Sciatic nerve (tissue), 2 donors: ENCODE measurements at places on chromosomes 11 and 22.

DNA sequence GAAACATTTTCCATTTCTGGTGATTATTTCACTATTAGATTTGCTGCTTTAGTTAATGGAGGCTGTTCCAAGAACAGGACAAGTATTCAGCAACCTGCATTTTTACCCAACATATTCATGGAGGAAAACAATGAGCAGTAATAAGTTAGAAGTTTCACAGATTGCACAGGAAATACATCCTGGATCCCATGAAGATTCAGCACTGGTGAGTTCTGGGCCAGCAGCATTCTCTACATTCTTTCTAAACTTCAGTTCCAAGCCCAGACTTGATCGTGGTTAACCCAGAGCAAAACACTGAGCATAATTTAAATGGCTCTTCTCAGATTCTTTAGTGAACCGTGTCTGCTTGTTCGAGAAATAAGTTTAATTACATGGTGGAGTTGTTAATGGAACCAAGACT is 3.8 kb downstream of the FJX1 start:
- DNase-seq = no peak

DNA sequence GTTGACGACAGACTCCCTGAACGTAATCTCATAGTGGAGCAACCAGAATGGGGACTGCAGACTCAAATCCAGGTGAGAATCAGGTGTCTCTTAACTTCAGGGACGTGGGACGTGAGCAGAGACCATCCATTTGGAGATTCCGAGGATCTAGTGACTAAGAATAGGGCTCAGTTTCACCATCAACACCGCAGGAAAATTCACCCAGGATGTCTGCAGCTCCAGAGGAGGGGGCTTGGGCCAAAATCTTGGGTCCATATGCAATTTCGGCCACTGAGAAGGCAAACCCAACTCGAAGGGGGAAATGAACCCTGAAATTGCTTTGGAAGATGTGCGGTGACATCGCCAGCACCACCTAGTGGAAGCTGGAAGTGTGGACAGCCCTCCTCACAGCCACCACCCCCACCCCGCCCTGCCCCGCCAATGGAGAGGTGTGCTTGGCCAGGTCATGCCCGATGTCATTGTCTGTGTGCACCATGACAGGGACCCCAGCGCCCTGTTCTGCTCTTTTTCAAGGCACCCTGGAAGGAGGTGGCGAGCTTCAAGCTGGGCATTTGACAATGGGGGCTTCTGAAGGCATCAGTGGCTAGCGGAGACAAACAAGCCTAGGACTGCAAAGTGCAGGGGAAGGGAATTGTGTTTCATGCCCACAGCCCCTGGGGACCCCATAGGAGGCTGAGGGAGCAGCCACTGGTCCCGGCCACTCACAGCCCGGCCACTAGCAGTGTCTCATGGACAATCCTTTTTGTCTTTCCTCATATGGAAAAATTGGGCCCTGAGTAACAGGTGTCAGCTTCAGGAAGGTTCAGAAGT is 24.8 kb downstream of the APOL1 start:
- peak; percentile 74 for DNase-seq

DNA sequence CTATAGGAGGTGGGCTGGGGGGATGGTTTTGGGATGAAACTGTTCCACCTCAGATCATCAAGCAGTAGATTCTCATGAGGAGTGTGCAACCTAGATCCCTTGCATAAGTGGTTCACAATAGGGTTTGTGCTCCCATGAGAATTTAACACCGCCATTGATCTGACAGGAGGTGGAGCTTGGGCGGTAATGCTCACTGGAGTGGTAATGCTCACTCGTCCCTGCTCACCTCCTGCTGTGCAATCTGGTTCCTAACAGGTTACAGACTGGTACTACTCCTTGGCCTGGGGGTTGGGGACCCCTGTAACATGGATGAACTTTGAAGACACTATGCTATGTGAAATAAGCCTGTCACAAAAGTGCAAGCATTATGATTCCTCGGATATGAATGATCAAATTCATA is 87.0 kb upstream of the CLNS1A start:
- DNase-seq = no peak

GRCh38 chr22:30030329-30030728 is 49.9 kb upstream of the HORMAD2 start:
- no peak for DNase-seq

DNA sequence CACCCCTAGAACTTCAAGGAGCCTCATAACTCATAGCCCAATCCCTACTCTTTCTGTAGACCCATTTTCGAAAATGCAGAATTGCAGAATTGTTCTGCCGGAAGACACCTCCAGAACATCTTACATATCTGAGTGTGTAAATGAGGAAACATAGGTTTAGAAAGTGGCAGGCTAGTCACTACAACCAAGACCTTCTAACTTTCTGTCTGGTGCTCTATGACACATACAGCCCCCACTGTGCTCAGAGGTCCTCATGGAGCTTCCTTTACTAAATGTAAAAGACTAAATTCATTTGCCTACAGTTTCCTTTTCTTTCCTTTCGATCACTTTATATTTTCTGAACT is 132.1 kb upstream of the DDI1 start:
- no peak for DNase-seq

DNA sequence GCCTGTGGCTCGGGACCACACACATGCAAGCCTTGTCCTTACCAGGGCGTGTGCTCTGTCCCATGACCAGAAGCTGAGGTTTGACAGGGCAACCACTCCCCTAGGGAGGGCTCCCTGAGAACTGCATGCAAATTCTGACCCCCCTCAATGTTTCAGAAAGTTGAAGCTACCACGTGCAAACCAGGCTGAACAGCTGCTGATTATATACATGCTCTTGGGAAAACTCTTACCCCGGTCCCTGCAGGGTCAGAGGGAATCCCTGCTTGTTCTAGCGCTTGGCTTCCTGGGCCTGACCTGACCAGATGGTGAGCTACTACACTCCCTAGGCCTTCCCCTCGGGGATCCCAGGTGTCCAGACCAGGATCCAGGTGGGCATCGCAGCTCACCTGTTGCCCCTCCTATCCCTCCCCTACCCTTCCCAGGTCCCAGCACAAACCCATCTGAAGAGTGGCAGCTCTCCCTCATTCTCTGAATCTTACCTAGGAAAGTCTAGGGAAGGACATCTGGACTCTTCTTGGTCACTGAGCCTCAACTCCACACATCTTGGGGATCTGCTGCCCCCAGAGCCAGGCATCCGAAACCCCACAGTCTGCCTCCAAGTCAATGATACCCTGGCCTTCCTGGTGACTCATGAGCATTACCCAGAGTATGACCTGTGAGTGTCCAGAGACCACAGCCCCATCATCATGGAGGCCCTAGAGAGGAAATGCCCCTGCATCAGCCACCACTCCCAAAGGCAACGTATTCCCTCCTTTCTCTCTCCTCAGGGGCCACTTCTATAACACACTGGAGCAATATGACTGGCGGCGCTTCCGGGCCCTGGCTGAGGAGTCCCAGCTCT is 61.5 kb downstream of the BTG4 start:
- DNase-seq = no peak

DNA sequence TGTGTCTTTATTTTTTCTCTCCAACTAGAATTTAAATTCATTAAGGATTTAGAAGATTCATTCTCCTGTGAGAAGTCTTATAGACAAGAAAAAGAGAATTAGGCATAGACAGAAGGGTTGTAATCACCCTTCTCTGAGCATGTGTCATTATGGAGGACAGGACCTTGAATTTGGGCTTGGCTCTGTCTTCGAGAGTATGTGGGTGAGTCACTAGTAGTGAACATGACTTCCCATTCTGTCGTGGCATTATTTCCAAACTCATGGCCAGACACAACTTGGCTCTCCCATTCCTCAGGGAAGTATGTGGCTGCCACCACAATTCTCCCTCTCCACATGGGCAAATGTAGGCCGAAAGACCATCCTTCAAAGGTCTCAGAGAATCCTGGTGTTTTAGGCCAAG is 14.3 kb upstream of the ANKK1 start:
- no peak for DNase-seq

DNA sequence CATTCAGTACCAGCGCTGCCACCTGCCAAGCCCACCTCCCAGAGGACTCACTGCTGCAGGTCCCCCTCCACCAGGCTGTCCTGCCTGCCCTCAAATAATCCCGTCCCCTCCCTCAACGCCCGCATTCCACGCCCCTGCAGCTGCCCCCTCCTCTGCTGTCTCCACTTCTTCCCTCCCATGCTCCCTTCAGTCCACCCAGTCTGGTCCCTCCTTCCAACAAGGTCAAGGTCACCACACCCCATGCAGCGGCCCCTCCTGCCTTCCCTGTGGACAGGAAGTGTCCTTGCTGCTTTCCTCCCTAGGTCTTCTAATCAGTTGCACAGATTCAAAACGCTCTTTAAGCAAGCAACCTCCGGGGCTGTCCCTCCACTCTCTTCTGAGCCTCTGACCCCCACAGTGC is 12.1 kb downstream of the MACROD1 start:
- DNase-seq = no peak

GRCh38 chr11:3161309-3161708 is 3.8 kb downstream of the OSBPL5 start:
- peak; percentile 60 for DNase-seq

DNA sequence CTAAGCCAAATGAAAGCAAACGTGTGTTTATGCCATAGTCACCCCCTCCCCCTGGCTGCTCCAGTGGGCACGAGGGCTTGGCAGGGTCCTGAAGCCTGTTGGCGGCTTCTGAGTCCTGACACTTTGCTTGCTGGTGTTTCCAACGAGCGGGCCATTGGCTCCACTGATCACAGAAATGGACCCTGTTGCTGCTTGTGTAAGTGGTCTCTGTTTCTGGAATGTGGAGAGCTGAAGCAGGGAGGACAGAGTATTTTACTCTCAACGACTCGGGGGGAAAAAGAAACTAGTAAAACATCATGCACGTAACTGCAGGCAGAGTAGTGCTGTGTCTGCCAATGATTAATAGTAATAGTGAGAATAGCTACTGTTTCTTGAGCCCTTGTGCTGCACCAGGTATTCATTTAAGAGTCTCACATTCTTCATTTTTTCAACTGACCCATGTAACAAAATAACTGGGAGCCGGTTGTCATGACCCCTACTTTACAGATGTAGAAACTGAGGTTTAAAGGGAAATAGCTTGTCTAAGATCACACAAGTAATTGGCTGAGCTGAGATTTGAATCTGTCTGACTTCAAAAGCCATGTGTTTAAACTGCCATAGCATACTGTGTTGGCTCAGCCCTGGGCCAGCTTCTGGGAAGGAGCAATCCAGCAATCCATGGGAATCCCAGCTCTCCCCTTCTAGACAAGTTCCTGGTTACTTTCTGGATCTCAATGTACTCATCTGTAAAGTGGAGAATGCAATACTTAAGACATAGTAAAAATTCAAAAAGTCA is 526.7 kb downstream of the INSC start:
- DNase-seq = no peak

- DNase-seq = no peak
These were observed 2.1 kb downstream of the SH3BP1 start for GRCh38 chr22:37641561-37641949.

DNA sequence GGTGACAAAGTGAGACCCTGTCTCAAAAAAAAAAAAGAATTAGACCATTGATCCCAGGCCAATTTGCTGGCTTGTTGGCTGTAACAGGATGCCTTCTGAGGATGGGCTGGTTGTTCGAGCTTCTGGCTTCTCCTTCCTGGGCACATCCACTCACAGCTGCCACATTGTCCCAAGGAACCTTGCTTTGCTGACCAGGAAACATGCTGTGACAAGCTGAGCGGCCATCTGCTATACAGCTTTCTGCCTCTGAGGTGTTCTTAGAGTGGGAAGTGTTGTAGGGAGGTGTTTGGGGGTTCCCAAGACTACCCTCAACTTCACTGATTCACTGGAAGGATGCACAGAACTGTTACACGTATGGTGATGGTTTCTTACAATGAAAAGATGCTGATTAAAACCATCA is 6.5 kb downstream of the SNAP29 start:
- no peak for DNase-seq

GRCh38 chr11:78074756-78075155 is 4.9 kb downstream of the NDUFC2 start:
- no peak for DNase-seq

DNA sequence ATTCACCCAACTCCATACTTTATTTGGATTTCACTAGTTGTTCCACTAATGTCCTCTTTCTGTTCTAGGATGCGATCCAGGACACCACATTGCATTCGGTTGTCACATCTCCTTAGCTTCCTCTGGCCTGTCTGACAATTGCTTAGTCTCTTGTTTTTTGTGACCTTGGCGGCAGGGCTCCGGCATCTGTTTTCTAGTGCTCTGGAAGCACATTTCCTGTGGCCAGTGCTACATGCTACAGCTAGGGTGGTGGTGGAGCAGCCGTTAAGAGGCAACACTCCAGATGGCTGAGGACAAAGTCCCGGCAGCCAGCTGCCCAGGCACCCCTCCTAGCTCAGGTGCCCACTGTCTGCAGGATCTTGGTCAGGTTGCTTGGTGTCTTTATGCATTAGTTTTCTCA is 6.8 kb downstream of the STX3 start:
- no peak for DNase-seq

GRCh38 chr11:1011320-1011698 is 25.2 kb downstream of the MUC6 start:
- DNase-seq = no peak

DNA sequence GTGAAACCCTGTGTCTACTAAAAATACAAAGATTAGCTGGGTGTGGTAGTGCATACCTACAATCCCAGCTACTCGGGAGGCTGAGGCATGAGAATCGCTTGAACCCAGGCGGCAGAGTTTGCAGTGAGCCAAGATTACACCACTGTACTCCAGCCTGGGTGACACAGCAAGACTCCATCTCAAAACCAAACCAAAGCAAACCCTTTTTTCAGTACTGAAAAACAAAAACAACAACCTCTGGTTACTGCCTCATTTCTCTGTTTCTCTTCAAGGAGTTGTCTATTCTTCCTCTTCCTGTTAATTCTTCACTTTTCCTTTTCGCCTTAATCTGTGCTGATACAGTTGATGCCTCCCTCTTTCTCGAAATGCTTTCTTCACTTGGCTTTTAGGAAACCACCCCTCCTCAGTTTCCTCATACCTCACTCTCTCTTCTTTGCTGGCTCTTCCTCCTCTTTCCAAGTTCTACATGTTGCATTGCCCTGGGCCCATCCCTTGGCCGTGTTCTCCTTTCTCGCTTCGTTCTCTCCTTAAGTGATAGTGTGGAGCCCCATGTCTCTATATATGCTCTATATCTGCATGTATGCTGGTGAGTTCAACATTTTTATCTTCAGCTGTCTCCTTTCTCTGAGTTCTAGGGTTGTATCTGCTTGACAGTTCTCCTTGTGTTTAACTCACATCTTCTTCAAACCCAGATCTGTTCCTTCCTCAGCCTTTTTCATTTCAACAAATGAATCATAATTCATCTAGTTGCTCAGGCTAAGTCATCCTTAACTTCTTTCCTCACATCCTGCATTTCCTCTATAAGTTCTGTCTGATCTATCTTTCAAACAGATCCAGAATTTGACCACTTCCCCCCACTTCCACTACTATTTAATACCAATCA is 37.1 kb downstream of the NUCB2 start:
- no peak for DNase-seq

GRCh38 chr11:79313530-79313913 is 127.3 kb downstream of the TENM4 start:
- DNase-seq = no peak

GRCh38 chr11:64631675-64632074 is 40.7 kb downstream of the SLC22A12 start:
- no peak for DNase-seq

GRCh38 chr22:31628969-31629708 is 32.9 kb downstream of the PISD start:
- no peak for DNase-seq

- peak; percentile 14 for DNase-seq
These were observed 66.7 kb upstream of the MYEOV start for GRCh38 chr11:69227271-69227670.

GRCh38 chr22:47174671-47175112 is 412.2 kb downstream of the TBC1D22A start:
- DNase-seq = peak; percentile 46

GRCh38 chr11:32615422-32615821 is 31.8 kb downstream of the EIF3M start:
- DNase-seq = no peak

- no peak for DNase-seq
These were observed 101.2 kb downstream of the TRPC6 start for GRCh38 chr11:101482556-101483124.
